Hypothalamus (tissue), 51 donors: ENCODE measurements at places on chromosomes 2 and 18.

DNA sequence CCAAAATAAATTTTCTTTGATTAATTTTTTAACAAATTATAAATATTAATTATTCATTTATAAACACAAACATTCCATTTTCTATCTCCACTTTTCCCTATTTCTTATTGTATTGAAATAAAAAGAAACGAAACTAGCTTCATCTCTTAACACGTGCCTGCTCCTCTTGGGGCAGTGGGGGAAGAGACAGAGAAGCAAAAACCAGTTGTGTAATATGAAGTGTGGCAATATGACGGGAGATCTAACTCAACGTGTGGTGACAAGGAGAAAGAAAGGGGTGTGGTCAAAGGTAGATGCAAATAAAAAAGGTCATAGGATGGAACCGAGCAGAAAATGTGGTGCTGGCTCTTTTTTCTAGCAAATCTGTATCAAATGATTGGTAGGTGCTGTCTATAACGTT is 106.9 kb upstream of the SLC8A1 start:
- no peak for DNase-seq

DNA sequence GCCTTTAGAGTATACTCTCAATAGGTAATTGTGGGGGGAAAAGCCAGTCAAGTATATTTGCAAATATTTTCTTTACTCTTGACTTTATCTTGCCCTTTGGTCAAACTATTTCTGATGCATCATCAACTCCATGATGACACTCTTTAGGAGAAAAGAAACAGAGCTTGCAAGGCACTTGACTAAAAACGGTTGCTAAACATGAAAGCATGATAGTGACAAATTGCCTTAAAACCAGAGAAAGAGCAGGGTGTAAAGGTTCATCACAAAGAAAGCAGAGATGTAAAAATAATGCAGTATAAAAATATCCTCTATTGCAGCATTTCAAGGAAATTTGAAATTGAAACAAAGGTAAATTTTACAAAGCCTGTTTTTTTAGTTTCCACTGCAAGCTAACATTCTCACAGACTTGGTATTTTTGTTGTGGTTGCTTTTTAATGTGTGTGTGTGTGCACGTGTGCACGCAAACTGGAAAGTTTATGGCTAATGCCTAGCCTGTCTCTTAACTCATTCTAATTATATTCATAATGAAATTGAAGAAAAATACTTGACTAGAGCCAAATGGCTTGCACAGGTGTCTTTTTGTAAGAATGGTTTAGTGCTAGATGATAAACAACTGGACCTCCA is 503.6 kb downstream of the ARHGAP15 start:
- DNase-seq: no peak

GRCh38 chr2:123073956-123074355 is 951.1 kb upstream of the CNTNAP5 start:
- no peak for DNase-seq

DNA sequence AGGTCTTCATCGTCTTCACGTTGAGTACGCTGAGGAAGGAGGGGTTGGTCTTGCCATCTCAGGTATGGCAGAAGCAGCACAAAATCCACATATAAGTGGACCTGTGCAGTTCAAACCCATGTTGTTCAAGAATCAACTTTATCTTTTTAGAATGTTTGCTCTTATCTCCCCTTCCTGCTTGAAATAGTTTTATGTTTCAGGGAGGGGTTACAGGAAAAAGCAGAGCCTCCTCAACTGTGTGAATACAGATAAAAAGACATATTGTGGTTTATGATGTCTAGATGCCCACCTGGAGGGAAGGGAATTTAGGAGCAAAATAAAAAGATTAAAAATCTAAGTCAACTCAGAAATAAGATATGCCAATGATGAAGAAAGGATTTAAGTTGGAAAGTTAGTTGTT is 75.9 kb downstream of the VRK2 start:
- DNase-seq: no peak
